ENCODE measurements at places on chromosomes 5 and 9.

DNA sequence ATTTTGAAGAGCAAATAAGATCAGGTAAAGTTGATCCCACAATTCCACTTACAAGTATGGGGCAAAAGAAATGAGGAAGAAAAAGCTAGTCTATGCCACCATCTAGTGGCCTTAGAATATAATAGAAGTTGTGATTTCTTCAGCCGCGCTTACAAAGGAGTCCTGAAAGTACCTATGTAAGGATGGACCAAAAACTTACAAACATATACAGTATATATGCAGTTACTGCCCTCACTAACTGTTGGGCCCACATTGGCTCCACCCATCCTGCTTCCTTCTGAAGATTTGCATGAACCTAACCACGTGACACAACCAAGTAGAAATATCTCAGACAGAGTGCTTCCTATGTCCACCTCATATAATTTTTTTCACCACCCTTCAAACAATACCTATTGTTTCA lies 11.7 kb upstream of the OR13D1 start:
- DNase-seq: no peak

- no peak for DNase-seq
Observed at GRCh38 chr5:82806513-82806912, 270.7 kb downstream of the TMEM167A start.

DNA sequence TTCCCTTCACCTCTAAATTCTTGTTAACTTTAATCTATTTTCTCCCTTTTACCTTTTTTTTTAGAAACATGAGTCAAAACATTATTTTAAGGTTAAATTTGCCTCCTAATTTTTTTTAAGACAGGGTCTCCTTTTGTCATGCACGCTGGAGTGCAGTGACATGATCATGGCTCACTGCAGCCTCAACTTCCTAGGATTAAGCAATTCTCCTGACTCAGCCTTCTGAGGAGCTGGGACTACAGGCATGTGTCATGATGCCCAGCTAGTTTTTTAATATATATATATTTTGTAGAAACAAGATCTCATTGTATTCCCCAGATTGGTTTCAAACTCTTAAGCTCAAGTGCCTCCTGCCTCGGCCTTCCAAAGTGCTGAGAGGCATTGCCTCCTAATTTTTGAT lies 424.7 kb upstream of the FAM174A start:
- DNase-seq: no peak

DNA sequence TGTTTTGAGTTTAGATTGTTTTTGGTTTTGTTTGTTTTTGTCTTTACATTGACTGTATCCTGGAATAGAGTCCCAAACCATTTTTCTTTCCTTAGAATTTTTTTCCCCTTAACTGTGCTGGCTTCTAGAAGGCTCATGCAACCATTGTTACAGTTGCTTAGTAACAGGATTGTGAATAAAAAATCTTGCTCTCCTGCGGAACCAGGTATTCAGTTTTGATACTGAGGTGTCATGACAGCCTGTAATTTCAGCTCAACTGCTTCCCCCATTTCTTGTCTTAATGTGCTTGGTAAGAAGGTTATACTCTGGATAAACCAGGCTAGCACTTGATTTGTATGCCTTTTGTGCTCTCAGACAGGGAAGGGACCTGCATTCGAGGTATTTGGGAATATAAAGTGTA lies 42.1 kb downstream of the FOCAD start:
- no peak for DNase-seq

GRCh38 chr9:93501406-93501805 lies 48.0 kb upstream of the FAM120AOS start:
- no peak for DNase-seq
